Effector CD4-positive, alpha-beta T cell (primary cell): ENCODE measurements at places on chromosomes 13 and 19.

DNA sequence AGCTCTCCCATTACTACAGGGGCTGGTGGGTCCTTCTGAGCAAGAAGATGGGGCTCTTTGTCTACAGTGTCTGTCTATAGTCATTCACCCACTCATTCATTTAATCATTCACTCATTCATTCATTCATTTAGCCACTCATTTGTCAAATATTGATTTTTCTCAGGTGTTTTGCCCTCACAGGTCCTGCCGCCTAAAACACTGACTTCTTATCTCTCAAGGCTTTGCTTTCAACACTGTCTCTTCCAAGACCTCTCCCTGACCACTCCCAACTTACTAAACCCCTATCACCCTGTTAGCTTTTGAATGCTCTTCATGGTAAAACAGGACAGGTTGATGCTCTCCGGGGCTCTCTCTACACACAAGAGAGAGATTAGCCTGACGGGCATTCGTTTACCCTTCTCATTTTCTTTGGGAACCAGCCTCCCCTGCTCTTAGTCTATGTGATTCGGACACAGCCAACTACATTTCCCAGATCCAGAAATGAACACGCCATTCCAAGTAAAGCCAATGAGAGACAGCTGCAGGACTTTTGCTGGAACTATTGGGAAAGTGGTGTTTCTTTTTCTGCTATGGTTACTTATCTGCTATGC, 22.7 kb downstream of the FAM187B start:
- DNase-seq = no peak

- DNase-seq = no peak
Observed at GRCh38 chr13:110687736-110688135, 18.2 kb downstream of the CARS2 start.

DNA sequence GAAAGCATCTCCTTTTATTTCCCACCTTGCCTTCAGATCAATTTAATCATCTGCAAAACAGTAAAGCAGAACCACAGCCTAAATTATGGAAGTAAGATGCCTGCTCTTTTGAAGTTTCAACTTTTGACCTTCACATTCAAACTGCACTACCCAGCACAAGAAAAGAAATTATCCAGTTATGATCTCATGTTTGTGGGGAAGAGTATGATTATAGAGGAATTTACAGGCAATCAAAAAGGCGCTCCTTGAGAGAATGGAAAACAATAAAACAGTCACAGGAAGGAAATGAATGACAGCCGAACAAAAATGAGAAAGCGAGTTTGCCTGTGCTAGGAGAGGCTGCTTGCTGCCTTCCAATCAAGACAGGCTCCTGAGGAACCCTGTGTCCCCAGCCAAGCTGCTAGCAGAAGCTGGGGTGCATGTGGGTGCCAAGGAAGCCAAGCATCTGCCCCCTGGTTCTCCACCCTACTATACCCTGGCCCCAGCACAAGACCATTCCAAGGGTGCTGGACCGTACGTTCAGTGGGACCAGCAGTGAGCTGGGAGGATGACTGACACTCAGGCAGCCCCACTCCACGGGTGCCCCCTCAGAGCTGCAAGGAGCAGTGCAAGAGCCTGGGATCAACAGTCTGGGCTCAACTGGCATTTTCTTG, 47.8 kb downstream of the PEPD start:
- DNase-seq = no peak

- DNase-seq = peak; percentile 28
Observed at GRCh38 chr19:45179072-45179891, 698 bp downstream of the BLOC1S3 start.

GRCh38 chr19:45322744-45323281, at the start of gene CKM:
TSS of gene CKM (minus strand) at chr19:45322875. CDS start at chr19:45319713, 3,162 bp downstream.
- DNase-seq = no peak

DNA sequence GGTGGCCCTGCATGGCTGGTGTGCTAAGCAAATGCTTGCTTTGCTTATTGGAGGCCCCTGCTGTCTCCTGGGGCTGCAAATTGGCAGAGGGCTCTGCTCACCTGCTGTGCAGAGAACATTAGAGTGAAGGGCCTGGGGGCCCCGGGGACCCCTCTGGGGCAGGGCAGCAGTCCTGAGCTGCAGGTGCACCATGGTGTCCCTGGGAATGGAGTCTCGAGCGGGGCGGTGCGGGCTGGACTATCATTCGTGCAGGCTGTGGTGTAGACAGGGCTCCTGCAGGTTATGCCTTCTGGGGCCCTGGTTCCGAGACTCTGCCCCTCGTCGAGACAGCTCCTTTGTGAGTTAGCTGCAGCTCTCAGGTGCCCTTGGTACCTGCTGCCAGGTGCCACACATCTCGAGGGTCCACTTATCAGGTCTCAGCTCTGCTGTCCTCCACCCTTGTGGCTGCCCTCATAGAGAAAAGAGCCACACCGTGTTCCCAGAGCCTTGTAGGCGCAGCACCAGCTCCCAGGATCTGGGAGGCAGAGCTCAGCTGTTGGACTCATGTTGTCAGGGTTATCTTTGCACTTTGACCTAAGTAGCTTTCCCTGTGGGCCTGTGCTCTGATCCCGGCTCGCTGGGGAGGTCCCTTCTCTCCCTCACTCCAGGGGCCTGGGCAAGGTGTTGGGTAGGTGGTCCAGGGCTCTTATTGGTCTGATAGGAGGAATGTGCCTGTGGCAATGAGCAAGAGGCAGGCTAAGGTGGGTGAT, 58.0 kb upstream of the ZNF536 start:
- DNase-seq = no peak

DNA sequence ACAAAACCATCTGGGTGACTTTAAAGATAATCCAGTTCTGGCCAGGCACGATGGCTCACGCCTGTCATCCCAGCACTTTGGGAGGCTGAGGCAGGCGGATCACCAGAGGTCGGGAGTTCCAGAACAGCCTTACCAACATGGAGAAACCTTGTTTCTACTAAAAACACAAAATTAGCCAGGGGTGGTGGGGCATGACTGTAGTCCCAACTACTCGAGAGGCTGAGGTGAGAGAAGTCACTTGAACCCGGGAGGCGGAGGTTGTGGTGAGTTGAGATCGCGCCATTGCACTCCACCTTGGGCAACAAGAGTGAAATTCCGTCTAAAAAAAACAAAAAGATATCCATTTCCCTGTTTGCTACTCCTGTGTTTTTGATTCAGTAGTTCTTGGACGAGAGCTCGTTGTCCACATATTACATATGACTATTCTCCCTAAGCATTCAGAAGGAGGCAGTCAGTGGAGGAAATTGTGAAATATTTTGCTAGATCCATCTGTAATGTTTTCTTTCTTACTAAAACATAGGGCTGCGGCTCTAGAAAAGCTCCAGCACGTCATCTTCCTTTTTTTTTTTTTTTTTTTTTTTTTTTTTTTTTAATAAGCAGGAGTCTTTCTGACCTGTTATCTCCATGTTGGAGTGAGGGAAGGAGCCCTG, 33.6 kb downstream of the ZNF701 start:
- no peak for DNase-seq

DNA sequence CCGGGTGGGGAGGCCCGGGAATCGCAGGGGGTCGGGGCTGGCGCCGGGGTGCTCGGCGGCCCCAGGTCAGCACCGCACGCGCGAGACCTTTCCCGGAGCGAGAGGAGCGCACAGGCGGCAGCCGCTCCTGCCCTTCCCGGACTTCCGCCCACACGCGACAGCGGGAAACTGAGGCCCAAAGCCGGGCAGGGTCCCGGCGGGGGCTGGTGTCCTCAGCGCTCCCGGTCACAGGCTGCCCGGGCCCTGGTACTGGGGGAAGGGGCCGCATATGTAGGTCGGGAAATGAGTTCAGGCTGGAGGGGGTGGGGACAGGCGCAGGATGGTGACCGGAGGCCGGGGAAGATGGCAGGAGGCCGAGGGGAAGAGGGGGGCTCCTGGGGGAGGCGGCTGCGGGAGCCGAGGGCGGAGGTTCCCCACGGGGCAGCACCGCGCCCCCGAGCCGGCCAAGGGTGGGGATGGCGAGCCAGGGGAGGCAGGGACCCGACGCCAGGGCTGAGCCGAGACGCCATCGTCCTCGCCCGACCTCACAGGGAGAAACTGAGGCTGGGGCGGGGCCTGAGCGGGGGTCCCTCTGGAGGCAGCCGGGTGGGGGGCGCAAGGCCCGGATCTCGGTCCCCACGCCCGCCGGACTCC, 662 bp downstream of the CBARP start:
- DNase-seq = no peak

DNA sequence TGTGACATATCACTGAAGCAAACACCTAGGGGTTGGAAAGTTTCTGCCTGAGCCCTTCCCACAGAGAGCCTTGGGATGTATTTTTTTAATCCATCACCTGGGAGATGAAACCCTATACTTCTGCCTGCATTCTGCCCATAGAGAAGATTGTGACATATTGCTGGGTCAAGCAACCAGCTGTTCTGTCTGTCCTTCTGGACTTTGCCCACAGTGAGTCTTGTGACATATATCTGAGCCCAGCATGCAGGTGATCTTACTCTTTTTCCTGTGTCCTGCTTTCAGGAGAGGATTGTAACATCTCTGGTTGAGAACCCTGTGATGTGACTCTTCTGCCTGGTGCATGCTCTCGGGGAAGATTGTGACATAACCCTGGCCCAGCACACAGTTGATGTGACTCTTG, 24.9 kb upstream of the ZNF681 start:
- no peak for DNase-seq

DNA sequence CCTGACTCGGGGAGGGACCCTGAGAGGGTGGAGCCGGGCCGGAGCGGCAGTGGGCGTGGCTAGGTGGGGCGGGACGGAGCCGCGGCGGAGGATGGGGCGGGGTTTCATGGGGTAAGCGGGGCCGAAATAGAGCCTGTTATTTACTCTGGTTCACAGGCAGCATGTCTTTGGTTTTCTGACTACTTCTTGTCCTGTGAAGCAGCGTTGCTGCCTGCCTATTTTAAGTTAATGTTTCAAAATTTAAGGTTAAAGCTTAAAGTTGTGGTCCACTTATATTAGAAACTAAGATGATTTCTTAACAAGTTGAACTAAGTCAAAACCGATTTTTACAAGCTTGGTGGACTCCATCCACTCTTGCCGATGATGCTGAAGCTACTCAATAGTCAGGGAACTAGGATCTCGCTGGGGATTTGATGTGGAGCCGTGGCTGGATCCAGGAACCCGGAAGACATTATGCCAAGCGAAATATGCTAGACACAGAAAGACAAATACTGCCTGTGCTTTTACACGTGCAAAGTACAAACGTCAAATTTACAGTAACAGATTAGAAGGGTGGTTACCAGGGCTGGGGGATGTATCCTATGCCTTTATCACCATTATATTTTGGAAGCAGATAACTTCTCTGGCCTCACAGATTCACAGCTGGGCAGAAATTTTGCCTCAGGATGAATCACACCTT, 433 bp upstream of the ZNF616 start:
- no peak for DNase-seq

DNA sequence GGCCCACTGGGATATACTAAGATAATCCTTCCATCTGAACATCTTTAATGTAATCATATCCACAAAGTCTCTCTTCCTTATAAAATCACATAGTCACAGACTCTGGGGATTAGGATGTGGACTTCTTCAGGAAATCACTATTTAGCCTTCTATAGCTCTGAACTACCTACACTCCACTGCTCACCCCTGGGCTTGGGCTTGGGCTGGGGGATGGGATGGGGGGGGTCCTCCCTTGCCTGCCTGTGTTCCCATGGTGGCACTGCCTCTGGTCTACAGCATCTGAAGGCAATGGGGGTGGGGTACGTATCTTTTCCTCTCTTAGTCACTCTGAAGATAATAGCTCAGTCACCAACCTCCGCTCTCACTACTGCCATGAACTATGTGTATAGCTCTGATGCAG, 67.8 kb upstream of the SERTM1 start:
- no peak for DNase-seq

GRCh38 chr19:11017275-11018035, 56.6 kb downstream of the SMARCA4 start:
- DNase-seq = no peak

GRCh38 chr19:47582320-47582909, 9.5 kb upstream of the ZNF541 start:
- DNase-seq = no peak

- DNase-seq = no peak
Observed at GRCh38 chr19:35337097-35337983, 8.4 kb downstream of the CD22 start.

DNA sequence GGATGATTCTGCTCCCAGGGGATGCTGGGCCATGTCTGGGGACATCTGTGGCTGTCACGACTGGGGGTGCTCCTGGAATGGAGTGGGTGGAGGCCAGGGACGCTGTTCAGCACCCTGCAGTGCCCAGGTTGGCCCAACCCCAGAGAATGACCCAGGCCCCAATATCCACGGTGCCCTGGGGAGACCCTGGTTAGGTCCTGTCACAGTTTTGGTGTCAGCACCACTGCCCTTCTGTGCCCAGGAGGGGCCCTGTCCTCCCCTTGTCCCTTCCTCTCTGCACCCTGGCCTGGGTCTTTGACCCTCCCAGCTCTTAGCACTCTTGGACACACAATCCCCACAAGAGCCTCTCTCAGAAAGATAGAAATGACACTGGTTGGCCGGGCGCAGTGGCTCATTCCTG, 85.3 kb downstream of the GADD45B start:
- no peak for DNase-seq

DNA sequence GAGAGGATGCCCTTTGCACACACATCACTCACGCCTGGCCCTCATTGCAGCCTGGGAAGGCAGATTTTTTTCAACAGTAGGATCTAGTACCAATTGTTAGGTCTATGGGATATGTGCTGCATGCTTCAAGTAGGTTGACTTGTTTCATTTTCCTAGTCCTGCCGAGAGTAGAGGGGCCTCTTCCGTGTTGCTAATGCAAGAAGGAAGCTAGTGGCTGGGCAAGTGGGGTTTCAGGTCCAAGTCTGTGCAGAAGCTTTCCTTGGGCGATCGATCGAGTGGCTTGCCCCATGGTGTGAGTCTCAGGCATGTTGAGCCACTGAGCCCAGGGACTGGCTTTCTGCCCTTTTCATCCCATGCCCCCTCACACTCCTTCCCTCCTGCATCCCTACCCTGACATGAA, 13.7 kb downstream of the ILF3 start:
- DNase-seq = no peak

DNA sequence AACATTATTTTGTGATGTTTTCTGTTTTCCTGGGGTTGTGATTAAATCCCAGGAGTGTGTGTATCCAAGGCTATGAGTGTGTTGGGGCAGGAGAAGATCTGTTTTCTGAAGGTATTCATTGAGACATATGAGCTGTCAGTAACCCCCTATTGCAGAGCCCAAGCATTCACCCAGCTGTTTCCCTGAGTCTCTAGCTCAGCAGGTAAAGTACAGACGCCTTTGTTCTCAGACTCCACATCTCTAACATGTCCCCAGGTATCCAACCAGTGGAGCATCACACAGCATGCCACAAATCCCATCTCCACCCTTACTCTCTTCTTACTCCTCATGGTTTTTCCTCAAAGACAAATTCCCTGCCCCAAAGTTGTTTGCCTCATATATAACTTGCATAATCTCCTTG, 213.6 kb downstream of the PCDH20 start:
- no peak for DNase-seq

DNA sequence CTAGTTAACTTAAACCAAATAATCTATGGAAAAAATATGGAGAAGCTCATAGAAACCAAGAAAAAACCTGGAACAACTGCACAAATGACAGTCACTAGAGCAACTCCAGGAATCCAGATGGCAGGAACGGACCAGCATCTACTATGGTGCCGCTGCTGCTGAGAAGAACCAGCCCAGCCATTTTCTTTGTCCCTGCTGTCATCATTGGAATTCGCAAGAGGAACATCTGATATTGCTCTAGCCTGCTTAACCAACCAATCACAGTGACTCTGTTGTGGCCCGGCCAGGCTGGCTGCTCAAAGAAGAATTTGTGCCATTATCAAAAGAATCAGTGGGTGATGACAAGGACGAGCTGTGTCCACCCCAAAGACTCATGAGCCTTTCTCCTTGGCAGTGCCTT, 33.1 kb upstream of the CEBPA start:
- no peak for DNase-seq

GRCh38 chr13:76672420-76672819, 213.8 kb downstream of the KCTD12 start:
- no peak for DNase-seq

GRCh38 chr13:88144580-88144979, 473.4 kb downstream of the SLITRK5 start:
- DNase-seq = no peak
